ENCODE measurements at places on chromosomes 3 and 15.

DNA sequence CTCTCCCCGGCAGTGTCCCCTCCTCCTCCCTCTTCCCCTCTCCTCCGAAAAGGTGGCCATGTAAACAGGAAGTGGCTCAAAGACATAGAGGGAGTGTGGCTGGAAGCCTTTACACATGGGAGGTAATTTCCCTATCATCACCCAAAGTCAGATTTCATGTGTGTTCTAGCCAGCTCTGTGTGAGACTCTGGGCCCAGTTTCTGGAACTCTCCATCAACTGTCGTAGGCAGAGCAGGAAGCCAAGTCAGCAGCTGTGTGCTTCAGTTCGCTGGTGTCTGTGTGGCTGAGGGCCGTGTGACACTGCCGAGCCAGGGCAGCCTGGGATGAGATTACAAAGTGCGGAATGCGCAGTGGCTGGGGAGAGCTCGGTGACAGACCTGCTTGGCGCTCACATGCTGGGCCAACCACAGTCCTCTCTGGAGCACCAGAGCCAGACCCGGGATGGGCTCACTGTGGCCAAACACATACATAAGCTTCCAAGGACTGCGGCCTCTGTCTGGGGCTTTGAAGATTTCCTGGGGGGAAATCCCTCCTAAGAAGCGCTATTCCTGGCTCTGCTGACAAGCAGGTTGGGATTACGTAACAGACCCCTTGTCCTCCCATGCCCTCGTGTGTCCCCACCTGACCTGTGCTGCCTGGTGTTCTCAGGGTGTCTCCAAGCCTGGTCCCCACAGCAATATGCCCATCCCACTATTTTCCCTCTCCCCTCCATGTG lies 50.7 kb downstream of the UMPS start:
- no peak for DNase-seq

DNA sequence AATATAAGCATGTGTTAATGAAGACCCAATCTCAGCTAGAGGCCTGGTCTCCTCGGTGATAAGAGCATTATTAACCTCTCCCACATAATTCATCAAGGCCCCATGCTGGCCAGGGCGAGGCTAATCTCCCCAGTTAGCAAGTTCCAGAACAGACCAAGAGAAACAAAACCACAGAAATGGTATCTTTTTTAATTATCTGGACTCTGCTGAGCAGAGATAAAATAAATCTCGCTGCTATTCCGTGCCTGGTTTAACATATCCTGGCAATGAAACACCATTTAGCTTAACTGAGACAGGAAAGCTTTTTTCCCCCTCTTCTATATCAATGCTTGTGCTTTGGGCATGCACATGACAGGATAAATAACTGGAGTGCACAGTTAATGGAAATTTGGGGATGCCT lies 72.5 kb upstream of the ARHGEF3 start:
- DNase-seq = no peak

DNA sequence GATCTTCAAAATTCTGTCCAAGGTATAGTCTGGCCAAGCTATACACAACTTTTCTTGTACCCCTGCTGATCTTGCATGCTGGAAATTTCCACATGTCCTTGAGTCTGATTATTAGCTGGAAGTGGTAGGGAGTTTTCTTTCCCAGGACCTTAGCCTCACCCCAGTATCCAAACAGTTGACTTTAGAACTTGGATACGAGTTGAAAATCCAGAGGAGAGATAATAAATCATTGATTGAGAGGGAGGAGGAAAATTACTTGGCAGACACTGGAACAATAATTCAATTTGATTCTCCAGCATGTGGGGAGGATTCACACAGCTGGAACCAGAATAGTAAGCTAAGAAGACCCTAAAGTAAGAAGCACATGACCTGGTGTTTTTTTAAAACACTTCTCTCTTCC lies 116.4 kb downstream of the IL5RA start:
- no peak for DNase-seq

DNA sequence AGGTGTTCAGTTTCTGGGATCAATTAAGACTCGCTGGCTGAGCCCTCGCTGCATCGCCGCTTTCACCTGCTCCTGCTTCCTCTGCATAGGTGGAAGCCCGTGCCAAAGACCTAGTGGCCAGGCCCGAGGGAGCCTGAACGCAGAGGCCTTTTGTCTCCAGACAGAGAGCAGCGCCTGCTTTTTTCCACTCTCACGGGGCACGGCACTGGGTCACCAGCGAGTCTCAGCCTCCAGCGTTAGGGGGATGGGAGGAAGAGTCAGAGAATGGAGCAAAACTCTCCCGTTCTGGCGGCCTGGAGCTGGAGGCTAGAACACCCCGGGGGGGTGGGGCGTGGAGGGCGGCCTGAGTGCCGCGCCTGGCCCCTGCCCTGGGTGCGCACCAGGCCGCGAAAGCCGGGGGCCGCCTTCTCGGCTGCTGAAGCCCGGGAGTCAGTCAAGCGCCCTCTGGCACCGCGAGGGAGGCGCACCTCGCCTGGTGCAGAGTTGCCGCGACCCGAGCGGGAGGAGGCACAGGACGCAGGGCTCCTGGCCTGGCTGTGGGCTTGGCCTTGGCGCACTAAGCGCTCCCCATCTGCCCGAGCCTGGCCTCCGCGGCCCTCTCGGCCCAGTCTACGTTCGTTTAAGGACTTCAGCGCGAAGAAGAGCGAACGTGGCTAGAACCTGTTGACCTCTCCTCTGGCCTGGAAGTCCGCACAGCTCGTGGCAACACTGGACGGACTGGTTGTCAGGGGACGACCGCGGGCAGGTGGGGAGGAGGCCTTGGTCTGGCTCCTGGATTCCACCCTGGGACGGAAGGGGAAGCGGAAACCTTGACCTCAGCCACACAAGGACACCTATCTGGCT lies 21.5 kb downstream of the NR2F2 start:
- no peak for DNase-seq

DNA sequence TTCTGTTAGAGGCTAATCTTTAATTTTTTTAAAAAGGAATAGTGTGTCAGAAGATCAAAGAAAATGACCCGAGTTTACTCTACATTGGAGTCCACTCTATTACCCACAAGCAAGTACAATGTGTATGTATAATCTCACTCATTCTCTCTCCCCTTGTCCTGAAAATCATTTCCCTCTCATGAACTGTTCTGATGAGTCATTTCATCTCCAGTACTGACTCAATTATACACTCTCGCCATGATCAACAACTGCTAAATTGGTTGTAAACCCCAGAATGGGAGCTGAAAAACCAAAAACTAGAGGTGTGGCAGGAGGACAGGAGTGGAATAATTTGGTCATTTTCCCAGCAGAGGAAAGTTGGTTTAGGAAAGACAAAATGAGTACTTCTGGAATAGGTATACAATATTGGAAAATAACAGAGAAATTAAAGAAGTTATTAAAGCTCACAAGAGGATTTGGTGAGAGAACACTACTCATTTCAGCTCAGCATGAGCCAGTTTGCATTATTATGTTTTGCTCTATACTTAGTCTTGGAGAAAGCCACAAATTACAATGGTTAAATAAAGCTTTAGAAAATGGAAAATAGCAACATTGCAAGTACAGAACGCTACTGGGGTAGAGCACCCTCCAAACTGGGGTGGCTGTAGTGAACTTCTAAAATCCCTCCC lies 144.3 kb upstream of the PFN2 start:
- no peak for DNase-seq

DNA sequence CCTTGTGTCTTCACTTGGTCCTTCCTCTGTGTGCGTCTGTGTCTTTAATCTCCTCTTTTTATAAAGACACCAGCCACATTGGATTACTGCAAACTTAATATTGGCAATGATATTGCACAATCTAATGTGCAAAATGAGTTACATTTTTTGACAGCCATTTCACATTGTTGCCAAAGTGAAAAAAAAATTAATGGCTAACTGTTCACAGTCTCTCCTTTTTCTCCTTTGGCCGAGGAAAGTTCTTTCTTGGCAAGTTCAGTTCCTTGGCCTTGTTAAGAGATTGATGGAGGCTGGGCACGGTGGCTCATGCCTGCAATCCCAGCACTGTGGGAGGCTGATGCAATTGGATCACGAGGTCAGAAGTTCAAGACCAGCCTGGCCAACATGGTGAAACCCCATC lies 62.2 kb upstream of the ZNF280D start:
- DNase-seq = no peak

GRCh38 chr15:101244036-101244781 lies 7.6 kb downstream of the CHSY1 start:
- DNase-seq = no peak
